RKO (cell line): ENCODE measurements at places on chromosomes 7 and 10.

GRCh38 chr7:47806701-47807103 lies 141.6 kb downstream of the PKD1L1 start:
- DNase-seq: no peak

GRCh38 chr7:141973673-141974072 lies at the start of gene TAS2R38:
TAS2R38 (minus strand) TSS chr7:141973773; CDS start chr7:141973689, 84 bp downstream.
- DNase-seq: no peak

- no peak for DNase-seq
These were observed 19.2 kb downstream of the PDK4 start for GRCh38 chr7:95577137-95577536.

- DNase-seq: no peak
These were observed 26.8 kb downstream of the COBL start for GRCh38 chr7:51289623-51290303.

DNA sequence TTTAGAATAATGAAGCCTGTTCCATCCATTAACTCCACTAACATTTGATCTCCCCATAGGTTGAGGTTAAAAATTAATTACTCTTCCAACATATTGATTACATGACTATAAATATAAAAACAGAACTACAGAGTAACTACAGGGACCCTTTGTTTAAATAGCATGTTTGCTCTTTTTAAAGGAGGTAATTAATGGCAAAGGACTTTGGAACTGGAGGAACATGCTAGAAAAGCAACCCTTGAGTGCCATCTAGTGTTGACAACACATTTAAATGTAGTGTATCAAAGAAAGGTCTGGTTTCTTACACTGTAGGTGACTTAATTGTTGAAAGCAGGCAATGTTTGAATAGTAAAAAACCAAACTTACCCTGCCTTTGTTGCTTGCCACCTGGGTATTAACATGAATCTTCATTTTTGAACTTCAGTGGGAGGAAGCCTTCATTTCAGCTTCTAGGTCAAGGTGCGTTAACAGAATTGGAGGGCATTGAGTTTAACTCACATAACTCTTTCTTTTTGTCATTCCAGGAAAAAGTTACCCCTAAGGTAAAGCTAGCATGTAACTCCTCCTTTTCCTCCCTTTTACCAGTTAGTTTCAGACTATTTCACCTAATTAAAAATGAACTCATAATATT lies 52.6 kb upstream of the CAPZA2 start:
- DNase-seq: peak; percentile 84

DNA sequence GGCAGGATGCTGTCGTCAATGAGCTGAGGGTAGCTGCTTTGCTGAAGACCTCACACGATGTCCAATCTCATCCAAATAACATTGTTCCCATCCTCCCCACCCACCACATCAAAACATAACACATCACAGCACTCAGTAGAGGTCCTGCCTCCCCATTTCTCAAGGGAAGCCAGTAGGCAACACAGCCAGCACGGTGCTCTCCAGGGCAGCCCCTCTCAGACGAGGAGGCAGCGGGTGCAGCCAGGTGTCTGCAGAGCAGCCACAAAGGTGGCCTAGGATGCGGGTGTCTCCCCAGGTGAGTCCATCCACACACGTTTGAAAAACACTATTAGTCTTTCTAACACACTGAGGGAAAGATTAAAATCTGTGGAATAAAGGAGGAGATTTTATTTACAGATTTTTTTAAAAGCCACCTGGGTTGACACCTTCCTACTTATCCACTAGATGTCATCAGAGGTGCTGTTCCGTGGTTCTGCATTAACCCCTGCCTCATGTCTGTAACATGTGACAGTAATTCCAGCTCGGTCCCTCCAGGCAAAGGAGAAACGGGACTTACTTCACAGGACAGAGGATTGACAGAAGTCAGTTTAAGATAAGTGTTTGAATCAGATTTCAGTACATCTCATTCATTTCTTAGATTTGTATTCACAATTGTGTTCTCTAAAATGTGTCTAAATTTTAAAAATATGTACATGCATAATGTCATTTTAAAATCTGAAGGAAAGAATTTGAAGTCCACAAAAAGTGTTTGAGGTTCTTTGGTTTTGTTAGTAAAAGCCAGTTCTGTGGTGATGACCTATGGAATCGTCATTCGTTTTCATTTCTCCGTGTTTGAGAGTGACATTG lies 68.0 kb downstream of the LANCL2 start:
- DNase-seq: peak; percentile 71
